ENCODE measurements at places on chromosomes 12 and 14.
A peak's percentile ranks its signal among the peaks of the same experiment; 100 is the strongest.

DNA sequence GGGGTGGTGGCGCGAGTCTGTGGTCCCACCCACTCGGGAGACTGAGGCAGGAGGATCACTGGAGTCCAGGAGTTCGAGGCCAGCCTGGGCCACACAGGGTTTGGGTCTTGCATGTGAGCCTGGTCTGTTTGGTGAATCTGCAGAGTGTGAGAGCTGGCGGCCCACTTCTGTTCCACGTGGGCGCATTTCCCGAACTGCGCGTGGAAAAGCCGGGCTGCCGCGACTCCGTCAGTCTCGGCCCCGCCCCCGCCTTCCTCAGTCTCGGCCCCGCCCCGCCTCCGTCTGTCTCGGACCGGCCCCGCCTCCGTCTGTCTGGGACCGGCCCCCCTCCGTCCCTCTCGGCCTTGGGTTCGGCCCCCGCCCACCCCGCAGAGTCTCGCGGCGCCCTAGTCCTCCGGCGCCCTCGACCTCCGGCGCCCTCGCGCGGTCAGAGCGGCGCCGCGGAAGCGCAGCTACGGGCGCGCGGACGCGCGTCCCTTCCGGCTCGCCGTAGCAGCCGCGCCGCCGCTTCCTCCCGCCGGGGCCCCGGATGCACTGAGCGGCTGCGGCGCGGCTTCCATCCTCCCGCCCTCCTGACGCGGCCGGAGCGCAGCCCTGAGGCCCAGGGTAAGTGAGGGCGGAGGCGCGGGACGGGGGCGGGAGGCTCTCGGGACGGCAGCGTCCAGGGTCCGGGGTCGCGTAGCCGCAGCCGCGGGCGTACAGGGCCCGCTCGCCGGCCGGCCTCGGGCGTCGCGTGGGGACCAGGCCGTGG lies at the start of gene EP400:
Gene EP400 (plus strand): TSS at position 512 of the 751 bp plus-strand sequence. CDS start 10,678 bp downstream, outside the sequence.
- DNase-seq = peak; percentile 84

GRCh38 chr12:46524778-46525177 lies 152.2 kb upstream of the SLC38A2 start:
- no peak for DNase-seq

DNA sequence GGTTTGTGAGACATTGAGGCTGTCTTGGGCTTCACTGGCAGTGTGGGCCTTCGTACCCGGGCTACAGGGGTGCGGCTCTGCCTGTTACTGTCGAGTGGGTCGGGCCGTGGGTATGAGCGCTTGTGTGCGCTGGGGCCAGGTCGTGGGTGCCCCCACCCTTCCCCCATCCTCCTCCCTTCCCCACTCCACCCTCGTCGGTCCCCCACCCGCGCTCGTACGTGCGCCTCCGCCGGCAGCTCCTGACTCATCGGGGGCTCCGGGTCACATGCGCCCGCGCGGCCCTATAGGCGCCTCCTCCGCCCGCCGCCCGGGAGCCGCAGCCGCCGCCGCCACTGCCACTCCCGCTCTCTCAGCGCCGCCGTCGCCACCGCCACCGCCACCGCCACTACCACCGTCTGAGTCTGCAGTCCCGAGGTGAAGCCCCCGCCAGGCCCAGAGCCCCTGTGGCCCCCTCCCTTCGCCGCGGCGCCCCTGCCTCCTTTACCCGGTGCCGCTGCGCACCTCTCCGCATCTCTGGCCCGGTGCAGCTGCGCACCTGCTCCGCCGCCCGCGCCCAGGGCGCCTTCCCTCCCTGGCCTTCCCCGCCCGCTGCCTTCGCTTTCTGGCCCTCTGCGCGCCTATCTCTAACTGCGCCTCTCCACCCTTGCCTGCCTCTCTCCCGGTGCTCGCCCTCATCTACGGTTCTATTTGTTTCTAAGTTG lies at the start of gene ENO2:
Gene ENO2 (plus strand): TSS at position 335 of the 701 bp plus-strand sequence. CDS start 1,253 bp downstream, outside the sequence.
- DNase-seq = no peak

- no peak for DNase-seq
Observed at GRCh38 chr12:31813305-31813704, 84.5 kb upstream of the AMN1 start.

DNA sequence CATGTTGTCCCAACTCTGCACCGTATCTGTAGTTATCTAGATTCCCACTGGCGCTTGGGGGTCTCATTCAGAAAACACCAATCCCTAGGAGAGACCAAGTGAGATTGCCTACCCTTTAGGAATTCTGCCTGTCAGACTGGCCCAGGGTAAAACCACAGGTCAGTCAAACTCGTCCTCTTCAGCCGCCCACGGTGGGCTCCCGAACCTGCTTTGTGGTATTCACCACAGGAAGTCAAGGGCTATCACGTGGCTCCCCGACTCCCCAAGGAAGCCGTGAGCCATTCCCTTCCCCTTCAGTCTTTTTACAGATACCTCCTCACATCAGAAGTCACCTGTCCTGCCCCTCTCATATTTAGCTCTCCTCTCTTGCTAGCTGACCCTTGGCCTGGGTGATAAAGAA lies 159.9 kb downstream of the EGLN3 start:
- DNase-seq = no peak

DNA sequence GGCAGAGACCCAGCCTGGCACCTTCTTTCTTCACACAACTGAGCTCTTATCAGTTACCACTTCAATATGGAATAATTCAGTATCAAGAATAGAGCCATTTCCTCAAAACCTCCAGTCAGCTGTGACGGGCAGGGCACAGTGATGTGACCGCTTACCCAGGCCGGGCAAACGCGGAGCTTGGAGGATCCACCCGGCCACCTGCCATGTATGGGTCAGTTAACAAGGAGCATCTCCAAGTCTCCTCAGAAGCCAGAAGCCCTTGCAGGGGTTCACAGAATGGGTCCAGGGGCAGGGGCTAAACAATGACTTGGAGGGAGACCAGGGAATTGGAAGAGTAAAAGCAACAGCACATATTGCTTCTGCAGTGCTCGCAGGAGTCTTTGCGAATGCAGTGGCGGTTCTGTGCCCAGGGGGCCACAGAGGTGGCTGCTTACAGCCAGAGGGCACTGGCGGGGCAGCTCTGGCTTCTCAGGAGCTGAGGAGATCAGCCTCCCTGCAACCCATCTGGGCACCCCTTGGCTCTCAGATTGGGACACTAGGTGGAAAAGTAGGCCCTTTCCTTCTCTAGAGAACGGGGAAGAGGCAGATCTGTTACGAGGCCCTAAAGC lies 162.3 kb downstream of the CALM1 start:
- no peak for DNase-seq

GRCh38 chr12:96201272-96202227 lies 7.4 kb downstream of the ELK3 start:
- no peak for DNase-seq

GRCh38 chr14:68076451-68076850 lies 256.9 kb downstream of the RAD51B start:
- no peak for DNase-seq

DNA sequence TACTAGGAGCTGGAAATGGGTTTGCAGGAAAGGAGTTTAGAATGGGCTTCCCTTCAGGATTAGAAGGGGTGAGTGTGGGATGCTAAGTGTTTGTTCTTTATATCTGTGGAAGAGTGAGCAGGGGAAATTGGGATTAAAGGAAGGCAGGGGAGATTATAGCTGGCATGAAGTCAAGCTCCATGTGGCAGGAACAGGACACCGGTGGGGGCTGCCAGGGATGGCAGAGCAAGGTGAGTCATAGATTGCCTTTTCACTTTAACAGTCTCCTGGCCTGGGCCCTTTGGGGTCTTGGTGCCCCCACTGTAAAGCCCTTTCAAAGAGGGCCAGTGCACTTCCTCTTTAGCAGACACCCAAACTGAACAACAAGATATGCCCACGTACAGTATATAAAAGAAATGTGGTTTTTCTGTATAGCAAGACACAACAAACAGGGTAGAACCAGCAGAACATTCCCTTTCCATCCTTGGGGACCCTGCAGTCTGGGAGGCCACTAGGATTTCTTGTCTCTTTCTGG lies 23.1 kb upstream of the FBXO21 start:
- DNase-seq = no peak

DNA sequence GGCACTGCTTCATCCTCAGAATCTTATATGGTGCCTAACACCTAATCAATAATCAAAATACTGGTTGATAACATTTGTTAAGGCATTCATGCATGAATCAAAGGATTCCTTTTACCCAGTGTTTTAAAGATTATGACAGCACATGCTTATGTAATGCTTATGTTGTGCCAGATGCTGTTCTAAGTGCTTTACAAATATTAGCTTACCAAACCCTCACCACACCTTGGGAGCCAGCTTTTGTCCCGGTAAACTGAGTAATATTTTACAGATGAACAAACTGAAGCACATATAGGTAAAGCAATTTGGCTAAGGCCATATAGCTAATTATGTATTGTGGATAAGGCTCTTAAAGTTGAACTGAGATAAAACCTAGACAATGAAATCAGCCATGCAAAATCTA lies 209.2 kb downstream of the ALX1 start:
- no peak for DNase-seq

DNA sequence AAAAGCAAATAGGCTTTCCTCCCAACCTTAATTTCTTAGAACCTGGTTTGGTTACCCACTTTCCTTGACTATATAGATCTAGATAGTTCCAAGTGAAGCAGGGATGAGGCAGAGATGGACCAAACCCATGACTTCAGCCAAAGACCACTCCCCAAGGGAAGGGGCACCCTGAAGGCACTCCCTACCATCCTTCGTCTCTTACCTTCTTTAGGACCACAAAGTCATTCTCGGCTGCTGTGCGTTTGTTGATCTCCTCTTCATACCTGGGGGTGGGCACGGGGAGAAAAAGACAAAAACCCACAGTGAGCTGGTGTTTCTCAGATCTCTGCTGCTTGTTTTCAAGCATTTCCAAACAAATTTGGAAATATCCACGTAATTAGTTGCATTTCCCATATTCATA lies 3.4 kb downstream of the KRT4 start:
- DNase-seq = no peak

DNA sequence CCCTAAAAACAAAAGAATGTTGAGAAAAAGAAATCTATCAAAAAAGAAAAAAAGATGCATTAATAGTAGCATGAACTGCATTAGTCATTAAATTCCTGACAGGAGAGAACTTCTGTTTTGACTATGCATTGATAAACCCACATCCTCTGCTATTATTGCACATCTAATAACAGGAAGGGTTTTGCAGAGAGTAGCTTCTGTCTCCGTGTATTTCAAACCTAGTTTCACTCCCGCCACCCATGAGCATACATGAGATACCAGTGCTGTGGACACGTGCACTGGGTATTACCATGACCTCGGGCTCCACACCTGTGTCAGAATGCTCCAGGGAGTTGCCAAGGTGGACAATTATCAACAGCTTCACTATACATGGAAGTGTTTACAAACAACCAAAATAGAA lies 449.1 kb upstream of the SOX5 start:
- no peak for DNase-seq

- DNase-seq = no peak
Observed at GRCh38 chr14:83874662-83875061, 1655.3 kb upstream of the FLRT2 start.

GRCh38 chr12:96213869-96214268 lies 19.7 kb downstream of the ELK3 start:
- DNase-seq = no peak

DNA sequence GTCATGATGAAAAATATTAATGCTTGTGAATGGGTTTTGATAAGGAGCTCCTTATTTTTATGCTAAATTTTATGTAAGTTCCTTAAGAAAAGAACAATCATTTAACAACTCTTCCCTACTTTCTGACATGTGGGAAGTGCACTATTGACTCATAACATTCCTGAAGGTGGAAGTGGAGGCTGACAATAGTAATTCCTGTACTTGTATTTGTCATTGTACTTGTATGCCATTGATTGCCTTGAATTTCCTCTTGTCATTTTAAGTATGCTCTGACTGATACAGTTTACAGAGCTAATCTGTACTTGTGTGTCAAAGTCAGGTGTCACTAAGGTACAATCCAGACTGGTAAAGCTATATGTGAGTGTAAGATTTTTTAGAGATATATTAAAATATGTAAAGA lies 440.0 kb downstream of the SLC16A7 start:
- DNase-seq = no peak

DNA sequence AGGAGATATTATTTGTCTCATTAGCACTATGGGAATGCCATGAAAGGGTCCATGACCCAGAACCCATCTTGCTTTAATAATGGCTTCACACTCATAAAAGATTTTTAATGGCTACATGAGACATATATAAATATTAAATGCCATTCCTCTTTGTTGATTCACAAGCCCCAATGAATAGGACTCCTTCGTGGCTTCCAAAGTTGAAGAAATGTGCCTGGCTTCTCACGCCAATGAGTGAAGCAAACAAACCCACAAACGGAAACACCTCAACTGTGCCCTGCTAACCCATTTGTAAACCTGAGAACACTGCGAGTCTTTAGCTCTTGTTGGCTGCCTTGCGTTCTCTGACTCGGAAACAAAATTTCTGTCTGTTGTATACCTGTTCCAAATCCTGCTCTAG lies 381.7 kb upstream of the DDHD1 start:
- no peak for DNase-seq

GRCh38 chr14:101010293-101010692 lies 106.8 kb upstream of the RTL1 start:
- no peak for DNase-seq

GRCh38 chr12:122887819-122888212 lies 8.1 kb downstream of the VPS37B start:
- no peak for DNase-seq

GRCh38 chr14:104169699-104170479 lies 31.5 kb downstream of the KIF26A start:
- no peak for DNase-seq

DNA sequence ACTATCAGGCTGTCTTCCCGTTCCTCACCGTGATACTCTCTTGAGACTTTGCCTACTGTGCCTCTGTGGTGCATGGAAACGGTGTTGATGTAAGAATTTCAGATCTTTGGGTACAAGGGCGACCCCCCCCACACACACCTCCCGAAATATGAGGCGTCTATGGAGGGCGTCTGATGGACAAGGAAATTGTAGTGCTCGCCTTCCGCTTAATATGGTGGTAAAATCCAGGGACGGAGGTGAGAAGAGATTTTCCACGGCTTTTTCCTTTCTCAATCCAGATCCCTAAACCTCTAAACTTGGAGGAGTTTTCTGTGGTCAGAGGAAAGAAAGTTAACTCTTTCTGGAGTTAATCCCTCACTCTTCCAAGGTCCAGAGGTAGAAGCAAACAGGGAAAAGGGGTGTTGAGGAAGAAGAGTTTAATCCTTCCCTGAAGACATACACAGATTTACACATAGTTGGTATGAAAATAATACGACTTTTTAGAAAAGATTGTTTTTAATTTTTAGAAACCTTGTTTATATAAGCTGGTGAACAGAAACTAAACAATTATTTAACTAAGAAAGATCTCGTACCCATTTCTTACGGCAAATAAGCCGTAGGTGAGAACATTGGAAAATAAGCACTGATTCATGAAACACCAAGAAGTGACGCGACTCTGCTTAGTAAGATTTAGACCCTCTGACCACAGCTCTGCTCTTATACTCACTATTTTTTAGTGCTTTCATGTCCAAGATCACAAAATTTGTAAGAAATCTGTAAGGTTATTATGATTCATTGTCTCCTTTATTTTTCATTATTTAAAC lies 23.1 kb upstream of the RNASE12 start:
- no peak for DNase-seq

- DNase-seq = no peak
Observed at GRCh38 chr14:40394634-40395340, 962.6 kb upstream of the FBXO33 start.

GRCh38 chr14:77883847-77884238 lies 83.9 kb downstream of the ADCK1 start:
- no peak for DNase-seq

GRCh38 chr14:73249564-73250316 lies 12.4 kb downstream of the PAPLN start:
- no peak for DNase-seq

GRCh38 chr14:37588667-37588955 lies 6.4 kb downstream of the FOXA1 start:
- no peak for DNase-seq

GRCh38 chr12:45727980-45728629 lies 1.4 kb upstream of the ARID2 start:
- no peak for DNase-seq

GRCh38 chr12:71475280-71475679 lies 35.7 kb downstream of the LGR5 start:
- no peak for DNase-seq
